Heart right ventricle (tissue), 16 donors: ENCODE measurements at places on chromosomes 12 and 14.
A peak's percentile ranks its signal among the peaks of the same experiment; 100 is the strongest.

- DNase-seq, result no peak
These were observed 963 bp downstream of the TCTN2 start for GRCh38 chr12:123671876-123672275.

GRCh38 chr14:95527387-95528002, 7.4 kb upstream of the GLRX5 start:
- DNase-seq, result peak; percentile 70

DNA sequence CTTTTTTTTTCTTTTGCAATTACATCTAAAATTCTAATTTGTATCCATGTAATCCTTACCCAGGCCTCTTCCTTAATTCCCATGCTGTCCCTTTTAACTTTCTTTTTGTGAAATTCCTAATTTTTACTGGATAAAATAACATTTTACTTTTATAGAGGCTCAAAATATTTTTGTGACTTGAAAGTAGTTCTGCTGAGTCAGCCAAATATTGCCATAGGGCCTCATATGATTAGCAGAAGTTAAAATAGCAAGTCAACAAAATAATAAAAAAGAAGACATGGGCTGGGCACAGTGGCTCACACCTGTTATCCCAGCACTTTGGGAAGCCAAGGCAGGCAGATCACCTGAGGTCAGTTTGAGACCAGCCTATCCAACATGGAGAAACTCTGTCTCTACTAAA, 2.0 kb downstream of the C3AR1 start:
- no peak for DNase-seq

DNA sequence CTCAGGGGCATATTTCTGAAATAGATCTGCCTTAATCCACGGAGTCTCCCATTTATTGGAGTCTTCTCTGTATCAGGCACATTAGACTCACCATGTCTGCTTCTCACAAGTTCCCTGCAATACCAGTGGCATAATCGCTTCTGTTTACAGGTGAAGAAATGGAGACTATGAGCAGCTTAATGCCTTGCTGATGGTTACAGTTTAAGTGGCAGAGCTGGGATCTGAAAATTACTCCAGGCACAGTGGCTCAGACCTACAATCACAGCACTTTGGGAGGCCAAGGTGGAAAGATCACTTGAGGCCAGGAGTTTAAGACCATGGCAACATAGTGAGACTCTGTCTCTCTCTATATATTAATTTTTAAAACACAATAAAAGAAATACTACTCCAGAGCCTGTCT, 7.3 kb upstream of the RIC8B start:
- no peak for DNase-seq

DNA sequence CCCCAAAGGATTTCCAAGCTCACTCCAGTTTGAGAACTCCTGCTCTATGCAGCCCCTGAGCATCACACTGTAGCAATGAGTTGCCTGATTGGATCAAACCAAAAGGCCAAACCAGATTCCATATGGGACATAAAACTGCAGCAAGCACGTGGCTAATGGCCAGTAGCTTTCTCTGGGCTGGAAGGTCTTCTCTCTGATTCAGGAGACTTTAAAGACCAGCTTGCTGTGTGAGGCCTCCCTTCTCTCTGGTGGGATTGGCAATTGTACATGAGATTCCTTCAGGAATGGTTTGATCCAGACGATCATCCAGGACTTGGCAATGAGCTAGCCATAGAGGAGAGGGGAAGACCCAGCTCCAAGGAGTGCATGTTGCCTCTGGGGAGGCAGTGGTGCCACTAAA, 50.2 kb downstream of the WSCD2 start:
- no peak for DNase-seq
